ENCODE measurements at places on chromosomes 5 and 9. TPM values are rescaled to one million over a fixed set of nuclear protein-coding genes. Genes with fewer than 3 reads are reported as not detected.

GRCh38 chr9:97961361-97961760 is 21.8 kb upstream of the ANP32B start:
- no peak for DNase-seq

- no peak for DNase-seq
These were observed 26.2 kb downstream of the TPPP start for GRCh38 chr5:666816-667498.

The DBH gene
- total RNA-seq: not detected

DNA sequence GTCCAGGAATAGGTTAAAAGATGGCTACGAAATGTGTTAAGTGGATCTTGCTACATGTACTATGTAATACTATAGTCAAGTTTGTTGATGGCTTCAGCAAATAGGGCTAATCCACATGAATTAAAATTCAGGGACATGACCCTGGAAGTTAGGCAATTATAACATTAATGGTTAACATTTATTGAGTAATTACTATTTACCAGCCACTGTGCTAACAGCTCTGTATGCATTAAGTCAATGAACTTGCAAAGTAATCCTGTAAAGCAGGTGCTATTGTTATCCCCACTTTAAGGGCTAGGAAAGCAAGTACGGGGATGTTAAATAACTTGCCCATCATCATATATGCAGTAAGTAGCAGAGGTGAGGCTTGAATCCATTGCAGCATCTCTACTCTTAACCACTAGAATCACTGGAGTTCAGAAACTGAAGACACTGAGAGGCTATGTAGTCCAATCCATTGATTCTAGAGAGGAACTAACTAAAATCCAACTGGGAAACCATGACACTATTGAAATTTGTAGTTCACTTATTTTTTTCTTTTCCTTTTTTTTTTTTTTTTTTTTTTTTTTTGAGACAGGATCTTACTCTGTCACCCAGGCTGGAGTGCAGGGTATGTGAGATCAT is 77.5 kb upstream of the SPINK5 start:
- no peak for DNase-seq

- no peak for DNase-seq
These were observed 2.5 kb downstream of the MYMK start for GRCh38 chr9:133522073-133522910.

- peak; percentile 1 for DNase-seq
These were observed 534.7 kb downstream of the CDH10 start for GRCh38 chr5:24110004-24110615.

- no peak for DNase-seq
These were observed 178.8 kb downstream of the TRIO start for GRCh38 chr5:14321936-14322335.

The RGS3 gene
- 34.7 TPM for total RNA-seq

- no peak for DNase-seq
These were observed 80.4 kb downstream of the LRSAM1 start for GRCh38 chr9:127531676-127532075.

GRCh38 chr5:79602889-79603288 is 9.4 kb upstream of the TENT2 start:
- DNase-seq: no peak

DNA sequence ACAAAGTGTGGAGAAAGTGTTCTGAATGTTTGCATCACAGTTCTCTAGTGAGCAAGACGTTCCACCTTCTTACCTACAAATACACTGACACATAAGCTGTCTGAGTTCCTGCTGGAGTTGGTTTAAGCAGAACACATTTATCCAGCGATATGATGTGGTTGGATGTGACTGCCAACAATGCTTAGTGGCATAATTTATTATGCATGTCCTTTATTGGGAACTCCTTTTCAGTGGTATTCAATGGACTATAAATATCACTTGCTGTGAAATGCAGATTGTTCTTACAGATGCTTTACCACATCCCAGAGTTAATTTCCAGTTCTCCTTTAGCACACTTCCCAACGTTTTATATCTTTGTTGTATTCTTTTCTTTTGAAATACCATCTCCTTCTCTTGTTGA is 222.2 kb downstream of the LURAP1L start:
- no peak for DNase-seq

The ADRA1B gene
- not detected for total RNA-seq

DNA sequence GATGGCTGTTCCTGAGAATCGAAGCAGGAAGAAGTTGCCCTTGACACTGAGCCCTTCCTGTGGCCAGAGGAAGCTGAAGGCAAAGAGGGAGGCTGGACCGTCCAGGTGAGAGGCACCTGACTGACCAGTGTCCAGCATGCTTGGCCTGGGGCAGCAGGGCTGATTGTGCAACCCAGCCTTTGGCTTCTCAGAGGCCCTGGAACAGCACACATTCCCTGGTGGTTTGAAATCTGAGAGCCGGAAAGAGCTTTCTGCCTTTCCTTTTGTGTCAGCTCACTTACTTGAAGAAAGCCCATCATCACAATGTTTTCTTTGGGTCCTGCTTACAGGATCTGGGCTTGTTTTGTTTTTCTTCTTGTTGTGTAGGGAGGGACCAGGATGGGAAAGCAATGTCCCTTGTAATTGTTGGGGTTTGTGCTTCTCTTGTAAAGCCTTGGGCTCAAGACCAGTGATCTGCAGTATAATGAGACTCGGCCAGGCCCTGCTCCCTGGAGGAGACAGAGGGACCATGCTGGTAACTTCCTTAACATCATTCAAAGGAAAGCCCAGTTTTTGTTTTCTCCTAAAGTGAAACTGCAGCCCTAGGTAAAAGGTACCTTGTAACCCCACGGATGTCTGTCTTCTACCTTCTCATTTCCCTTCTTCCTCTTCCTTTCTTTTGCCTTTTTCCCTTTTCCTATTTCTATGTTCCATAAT is 213.7 kb downstream of the NXNL2 start:
- no peak for DNase-seq

The SLC25A2 gene
- 0.54 TPM for total RNA-seq

GRCh38 chr5:61327760-61328753 is 4.0 kb upstream of the ZSWIM6 start:
- peak; percentile 35 for DNase-seq

DNA sequence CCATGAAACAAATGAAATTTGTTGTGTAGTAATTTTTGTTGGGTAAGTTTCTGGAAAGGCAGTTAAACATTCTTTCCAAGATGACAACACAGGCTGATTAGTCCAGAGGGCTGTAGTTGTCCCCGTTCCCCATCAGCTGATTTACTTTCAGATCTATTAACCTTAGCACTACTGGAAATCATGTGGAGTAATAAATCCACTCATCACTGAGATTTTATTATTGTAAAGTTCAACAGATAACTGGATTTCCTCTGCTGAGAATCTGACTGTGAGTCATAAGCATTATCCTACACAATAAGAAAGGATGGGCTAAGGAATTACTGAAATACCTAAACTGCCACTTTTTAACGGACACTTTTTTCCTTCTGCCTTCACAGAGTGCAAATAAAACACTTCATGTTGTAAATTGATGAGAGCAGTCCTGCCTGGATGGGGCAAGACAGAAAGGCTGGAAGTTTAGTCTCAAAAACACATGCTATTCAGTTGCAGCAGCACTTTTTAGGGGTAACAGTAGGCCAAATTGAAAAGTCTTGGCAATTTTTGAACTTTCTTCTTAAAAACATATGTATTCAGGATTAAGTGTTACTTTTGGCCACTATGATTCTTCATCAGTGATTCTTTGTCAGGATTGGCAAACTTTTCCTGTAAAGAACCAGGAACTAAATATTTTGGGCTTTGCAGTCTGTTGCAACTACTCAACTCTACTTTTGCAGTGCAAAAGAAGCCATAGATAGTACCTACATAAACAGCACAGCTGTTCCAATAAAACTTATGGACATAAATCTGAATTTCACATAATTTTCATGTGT is 7.0 kb downstream of the STOM start:
- no peak for DNase-seq

The FCN2 gene
- not detected for total RNA-seq

The CCNO gene
- under 0.01 TPM for total RNA-seq

DNA sequence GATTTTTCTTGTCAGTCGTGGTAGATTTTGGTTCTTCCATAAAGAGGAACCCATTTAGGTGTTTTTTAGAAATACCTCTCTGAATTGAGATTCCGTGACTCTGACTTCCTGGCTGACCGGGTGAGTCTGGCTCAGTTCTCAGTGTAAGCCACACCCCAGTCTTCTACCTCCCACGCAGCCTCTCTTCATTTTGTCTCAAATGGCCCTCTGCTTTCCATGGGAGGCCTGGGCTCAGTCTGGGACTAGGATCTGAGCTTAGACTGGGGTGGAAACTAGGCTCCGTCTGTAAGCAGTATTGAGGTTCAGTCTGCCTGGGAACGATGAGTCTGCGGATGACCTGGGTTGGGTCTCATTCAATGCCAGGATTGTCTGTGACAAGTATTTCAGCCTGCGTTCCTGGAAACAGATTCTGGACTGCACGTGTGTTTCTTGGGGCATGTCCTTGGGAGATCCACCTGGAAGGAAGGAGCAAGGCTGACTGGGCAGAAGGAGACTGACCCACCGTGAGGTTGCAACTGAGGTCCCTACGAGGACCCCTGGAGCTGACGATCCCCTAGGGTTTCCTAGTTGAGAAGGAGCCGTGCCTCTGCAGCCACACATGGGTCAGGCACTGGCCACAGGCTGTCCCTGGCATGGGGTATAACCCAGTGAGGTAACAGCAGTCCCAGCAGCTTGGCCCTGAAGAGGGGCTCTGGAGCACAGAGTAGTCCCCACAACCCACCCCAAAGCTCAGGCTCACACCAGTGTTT is 12.4 kb upstream of the CRB2 start:
- no peak for DNase-seq

- no peak for DNase-seq
These were observed 140.2 kb downstream of the GLIS3 start for GRCh38 chr9:4159696-4160095.

DNA sequence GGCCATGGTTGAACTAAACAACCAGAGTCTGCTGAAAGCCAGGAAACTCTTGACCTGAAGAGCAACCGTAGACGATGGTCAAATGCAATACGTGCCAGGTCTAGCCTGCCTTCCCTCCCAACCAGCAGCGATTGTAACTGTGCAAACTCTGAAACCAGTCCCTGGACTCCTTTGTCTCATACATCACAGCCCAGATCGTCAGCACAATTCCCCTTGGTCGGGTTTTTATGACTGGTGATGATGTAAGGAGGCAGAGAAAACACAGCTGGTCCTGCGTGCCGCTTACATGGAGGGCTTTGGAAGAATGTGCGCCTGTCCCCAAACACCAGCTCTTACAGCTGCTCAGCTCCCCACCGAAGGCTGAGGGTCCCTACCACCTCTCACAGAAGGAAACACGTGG is 24.6 kb downstream of the SMIM23 start:
- DNase-seq: no peak

The RASGRF2 gene
- under 0.01 TPM for total RNA-seq

- DNase-seq: no peak
These were observed 263.9 kb downstream of the NR3C1 start for GRCh38 chr5:143139585-143139984.

DNA sequence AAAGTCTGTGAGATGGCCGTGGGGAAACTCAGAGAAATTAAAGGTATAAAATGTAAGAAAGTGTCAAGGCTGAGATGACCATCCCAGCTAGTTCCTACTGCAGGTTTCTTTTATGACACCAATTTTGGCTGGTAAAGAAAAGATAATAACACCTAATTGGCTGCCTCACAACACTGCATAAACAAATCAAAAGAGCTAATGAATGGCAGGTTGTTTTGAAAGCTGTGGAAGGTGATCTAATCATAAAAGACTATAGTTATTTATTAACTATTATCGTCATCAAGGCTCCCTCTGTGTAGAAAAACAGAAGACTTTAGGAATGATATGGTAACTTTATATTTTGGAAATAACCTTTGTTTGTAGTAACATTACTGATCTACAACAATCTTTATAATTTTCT is 3.5 kb upstream of the SPINK5 start:
- DNase-seq: no peak

The SLC9A3 gene
- 3.5 TPM for total RNA-seq

The CARTPT gene
- not detected for total RNA-seq

GRCh38 chr9:85716031-85716877 is 25.5 kb downstream of the AGTPBP1 start:
- no peak for DNase-seq

- DNase-seq: no peak
These were observed 2.2 kb downstream of the BARX1 start for GRCh38 chr9:93952784-93953495.

The NANS gene
- 80.8 TPM for total RNA-seq

DNA sequence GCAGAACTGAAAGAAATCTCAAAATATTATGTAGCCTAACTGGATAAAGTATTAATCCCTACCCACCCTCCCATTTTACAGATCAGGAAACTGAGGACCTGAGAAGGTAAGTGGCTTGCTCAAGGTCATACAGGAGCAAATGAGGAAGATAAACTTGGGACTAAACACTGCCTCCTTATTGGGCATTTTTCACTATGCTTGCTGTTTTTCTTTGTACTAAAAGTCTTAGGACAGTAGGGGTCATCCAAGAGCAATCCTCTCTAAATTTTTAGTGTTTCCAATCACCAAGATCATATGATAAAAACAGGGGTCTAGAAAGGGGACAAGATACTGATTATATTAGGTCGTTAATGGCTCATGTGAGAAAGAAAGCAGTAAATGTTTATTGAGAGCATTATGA is 80.8 kb downstream of the RORB start:
- DNase-seq: no peak

GRCh38 chr9:86200599-86201162 is 58.8 kb downstream of the C9orf153 start:
- DNase-seq: no peak

The OSMR gene
- under 0.01 TPM for total RNA-seq

The SCGB3A1 gene
- not detected for total RNA-seq

DNA sequence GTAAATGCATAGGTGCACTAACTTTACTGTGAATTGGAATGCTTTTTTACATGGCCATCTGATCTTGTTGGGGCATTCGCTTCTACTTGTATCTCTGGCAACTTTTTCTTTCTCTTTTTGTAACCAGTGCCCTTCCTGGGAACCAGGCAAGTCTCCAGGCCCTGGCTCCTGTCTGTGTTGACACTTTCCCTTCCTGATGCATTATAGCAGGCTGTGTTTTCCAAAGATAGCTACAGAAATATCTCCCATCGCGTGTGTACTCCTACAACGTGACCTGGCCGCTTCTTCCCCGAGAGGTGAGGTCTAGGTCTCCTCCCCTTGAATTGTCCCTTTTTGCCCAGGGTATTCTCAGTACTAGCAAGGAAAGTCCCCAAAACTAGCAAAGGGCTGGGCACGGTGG is 81.1 kb upstream of the SPIN1 start:
- no peak for DNase-seq

The OR13D1 gene
- not detected for total RNA-seq

The LAMC3 gene
- under 0.01 TPM for total RNA-seq

DNA sequence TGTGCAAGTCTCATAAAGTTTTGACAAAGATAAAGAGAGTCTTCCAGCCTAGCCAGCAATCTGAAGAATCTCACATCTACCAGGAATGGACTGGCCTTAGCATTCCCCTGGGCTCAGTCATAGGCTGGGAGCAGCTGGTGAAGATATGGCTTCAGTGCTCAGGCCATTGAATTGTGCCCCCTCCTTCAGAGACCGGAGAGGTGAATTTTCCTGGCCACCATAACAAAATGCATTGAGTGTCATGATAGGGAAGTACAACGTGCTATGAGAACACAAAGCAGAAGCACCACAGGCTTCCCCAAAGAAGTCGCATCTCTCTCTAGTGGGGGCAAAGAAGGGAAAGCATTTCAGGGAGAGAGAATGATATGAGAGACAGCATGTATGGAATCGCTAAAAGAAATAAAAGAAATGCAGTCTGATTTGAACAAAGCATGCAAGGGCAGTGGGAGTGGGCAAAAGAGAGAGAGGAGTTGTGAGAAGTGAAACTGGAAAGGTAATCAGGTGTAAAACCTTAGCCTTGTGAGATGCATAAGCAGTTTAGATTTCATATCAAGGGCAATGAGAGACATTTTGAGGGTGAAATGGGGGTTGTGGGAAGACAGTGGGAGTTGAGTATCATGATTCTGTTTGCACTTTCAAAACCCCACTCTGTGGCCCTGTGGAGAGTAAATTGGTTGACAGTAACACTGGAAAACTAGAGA is 57.1 kb upstream of the NMUR2 start:
- DNase-seq: no peak
